Hair follicular keratinocyte (primary cell): ENCODE measurements at places on chromosomes 11 and 22. TPM values are rescaled to one million over a fixed set of nuclear protein-coding genes. Genes with fewer than 3 reads are reported as not detected.

The ADAMTS15 gene
- total RNA-seq: 0.86 and 3.0 TPM in 2 replicates

The LARGE2 gene
- total RNA-seq: 68.5 and 75.3 TPM in 2 replicates

The FAM181B gene
- total RNA-seq: 0.38 and 1.2 TPM in 2 replicates

The DGAT2 gene
- 2.3 and 2.4 TPM in 2 replicates for total RNA-seq

The NPAS4 gene
- not detected in 2 replicates for total RNA-seq

The SOX6 gene
- 0.23 and 0.94 TPM in 2 replicates for total RNA-seq

The MIAT gene
- 0.08 and 0.16 TPM in 2 replicates for total RNA-seq

The ATG13 gene
- 46.2 and 49.4 TPM in 2 replicates for total RNA-seq

The CCDC116 gene
- total RNA-seq: not detected in 2 replicates

The OR51E2 gene
- total RNA-seq: not detected in 2 replicates

The POU2F3 gene
- 0.08 TPM in 1 of 2 replicates, not detected in the other for total RNA-seq

The FOLR3 gene
- 11.0 and 19.8 TPM in 2 replicates for total RNA-seq

The PHF21B gene
- not detected in 2 replicates for total RNA-seq

The CEND1 gene
- total RNA-seq: not detected in 2 replicates

The APOA4 gene
- not detected in 2 replicates for total RNA-seq

The SAA2 gene
- 7.4 and 19.6 TPM in 2 replicates for total RNA-seq

The CXCR5 gene
- total RNA-seq: not detected in 2 replicates

The MMP26 gene
- total RNA-seq: not detected in 2 replicates

The NXPE4 gene
- total RNA-seq: not detected in 2 replicates

The LINC01488 gene
- not detected in 2 replicates for total RNA-seq

The C11orf21 gene
- total RNA-seq: not detected in 2 replicates
